ENCODE measurements at places on chromosomes 3 and 15.

DNA sequence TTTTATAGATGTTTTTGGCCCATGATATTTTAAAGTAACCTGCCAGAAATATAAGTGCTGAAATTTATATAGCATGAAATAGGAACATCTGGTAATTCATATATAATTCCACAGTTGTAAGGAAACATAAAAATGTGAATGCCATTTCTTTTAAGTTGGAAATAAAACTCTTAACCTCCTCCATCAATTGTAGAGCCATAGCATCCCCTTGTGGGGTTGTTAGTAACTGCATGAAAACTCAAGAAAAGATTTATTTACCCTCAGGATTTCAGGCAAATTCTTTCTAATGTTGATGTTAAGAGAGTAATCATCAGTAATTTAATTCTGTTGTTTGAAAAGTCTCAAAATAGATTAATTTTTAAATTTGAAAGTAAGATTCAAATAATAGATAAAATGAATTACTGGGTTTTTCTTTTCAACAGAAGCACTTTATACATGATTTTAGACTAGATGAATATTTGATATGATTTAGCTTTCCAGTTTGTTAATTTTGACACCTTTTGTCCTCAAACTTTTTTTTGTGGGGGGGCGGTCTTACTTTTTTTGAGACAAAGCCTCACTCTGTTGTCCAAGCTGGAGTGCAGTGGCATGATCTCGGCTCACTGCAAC, 74.7 kb downstream of the RASA2 start:
- DNase-seq, result peak; percentile 29

DNA sequence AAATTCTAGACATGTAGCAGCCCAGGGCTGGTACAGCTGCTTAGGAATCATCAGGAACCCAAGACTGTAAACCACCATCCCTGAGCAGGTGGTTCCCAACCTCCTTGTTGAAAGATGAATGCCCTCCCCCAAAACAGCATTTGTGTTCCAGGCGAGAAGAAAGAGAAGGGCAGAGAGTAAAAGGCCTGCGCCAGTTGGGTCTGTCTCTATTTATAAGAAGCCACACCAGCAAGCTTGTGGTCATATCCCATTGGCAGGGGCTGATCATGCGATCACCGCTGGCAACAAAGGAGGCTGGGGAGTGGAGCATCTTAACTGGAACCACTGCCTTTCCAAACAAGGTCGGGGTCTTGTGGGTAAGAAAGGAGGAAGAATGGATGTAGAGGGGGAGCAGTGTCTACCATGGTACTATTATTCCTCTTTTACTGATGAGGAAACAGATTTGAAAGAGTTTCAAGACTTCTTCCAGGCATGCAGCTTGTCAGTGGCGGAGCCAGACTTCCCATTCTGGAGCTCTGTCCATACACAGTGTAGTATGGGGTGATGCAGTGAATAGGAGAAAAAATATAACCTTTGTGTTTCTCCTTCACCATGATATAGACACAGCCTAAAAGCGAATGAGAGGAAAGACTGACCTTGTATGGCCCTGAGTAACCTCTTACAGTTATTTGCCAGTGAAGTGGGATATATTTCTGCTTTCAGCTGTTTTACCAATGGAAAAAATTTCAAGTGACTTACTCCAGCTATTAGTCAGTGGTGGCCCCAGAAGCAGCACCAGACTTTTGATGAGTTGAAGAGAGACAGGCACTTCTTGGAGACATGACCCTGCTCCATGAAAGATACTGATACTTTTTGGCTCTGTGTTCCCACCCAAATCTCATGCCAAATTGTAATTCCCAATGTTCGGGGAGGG, 222.6 kb downstream of the ABHD5 start:
- no peak for DNase-seq

DNA sequence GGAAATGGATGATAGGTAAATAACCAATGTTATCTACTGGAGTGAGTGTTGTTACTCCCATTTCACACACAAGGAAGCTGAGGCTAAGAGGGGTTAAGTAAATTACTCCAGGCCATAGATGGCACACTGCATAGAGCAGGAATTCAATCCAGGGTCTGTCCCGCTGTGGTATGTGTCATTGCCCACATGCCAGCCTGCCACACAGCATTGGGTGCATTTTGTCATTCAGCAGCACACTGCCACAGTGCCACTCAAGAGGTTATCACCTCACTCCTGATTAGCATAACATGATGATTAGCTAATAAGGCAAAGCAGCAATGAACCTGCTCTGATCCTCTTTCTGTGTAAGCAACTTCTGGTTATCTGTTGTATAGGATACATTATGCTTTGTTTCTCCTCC, 157.4 kb upstream of the CTNNB1 start:
- no peak for DNase-seq

GRCh38 chr3:55426486-55426885, 60.6 kb downstream of the WNT5A start:
- no peak for DNase-seq

- peak; percentile 44 for DNase-seq
Measured at GRCh38 chr3:126266291-126266840, 86.0 kb upstream of the ALDH1L1 start.

- peak; percentile 7 for DNase-seq
Measured at GRCh38 chr3:142577696-142578328, 721 bp downstream of the ATR start.

- DNase-seq, result no peak
Measured at GRCh38 chr3:175651716-175652115, 792.6 kb downstream of the NAALADL2 start.

GRCh38 chr15:76313731-76314130, 2.5 kb upstream of the ETFA start:
- no peak for DNase-seq

DNA sequence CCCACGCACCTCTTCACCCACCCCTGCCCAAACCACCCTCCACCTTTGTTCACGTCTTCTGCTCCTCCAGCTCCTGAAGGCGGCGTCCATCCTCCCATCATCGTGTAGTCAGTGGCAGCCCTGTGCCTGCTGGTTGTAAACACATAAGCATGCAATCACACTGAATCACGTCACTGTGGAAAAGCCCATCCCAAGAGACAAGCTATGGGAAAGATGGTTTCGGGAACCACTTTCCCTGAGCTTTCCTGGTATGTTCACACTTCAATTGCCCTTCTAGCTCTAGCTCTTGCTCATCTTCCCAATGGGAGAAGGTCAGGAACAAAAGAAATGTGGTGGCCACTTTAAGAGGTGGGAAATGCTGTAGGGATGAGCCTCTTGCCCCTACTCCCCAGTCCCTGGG, 14.4 kb upstream of the GOLGA8J start:
- DNase-seq, result no peak

DNA sequence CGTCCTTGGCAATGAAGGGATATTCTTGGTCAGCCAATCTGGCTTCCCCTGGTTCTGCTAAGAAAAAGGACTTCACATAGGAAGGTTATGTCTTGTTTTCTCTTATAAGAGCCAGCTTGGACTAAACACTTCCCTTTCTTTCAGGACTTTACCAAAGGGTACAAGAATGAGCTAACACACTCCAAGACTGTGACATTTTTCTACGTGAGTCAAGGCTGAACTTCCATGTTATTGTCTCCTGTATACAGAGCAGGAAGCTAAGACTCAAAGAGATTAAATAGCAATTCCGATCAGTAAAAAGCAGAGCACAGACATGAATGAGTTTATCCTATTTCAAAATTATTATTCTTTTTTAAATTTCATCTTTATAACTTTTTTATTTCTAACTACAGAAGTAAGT, 63.3 kb upstream of the STT3B start:
- DNase-seq, result no peak

GRCh38 chr3:79564192-79564591, 203.6 kb downstream of the ROBO1 start:
- no peak for DNase-seq

GRCh38 chr3:194487289-194488054, 670 bp upstream of the ATP13A3 start:
- DNase-seq, result no peak

DNA sequence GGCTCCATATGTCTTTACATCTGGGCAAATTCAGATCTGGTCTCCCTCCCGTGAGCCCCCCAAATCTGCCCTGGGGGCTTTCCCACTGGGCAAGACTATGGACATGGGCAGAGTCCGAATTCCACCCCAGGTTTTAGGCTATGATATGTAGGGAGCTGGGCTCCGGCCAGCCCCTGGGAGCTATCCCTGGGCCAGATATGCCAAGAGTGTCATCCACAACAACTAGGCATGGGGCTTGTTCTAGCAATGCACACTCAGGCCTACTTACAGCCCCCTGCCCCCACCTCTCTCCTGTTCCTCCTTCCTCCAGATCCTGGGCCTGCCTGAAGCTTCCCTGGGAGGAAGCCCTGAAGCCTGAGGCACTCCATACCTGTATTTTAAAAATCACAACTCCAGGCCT, 622 bp downstream of the XIRP1 start:
- DNase-seq, result no peak

- no peak for DNase-seq
Measured at GRCh38 chr3:149115114-149115513, 14.3 kb upstream of the HPS3 start.

GRCh38 chr3:177992993-177993970, 543.0 kb upstream of the KCNMB2 start:
- no peak for DNase-seq

- DNase-seq, result no peak
Measured at GRCh38 chr3:149011676-149012075, 20.3 kb downstream of the GYG1 start.

Data from foreskin fibroblast (primary cell).